ENCODE measurements at places on chromosomes 12 and 14.
A peak's percentile ranks its signal among the peaks of the same experiment; 100 is the strongest.

GRCh38 chr12:70268972-70269371 lies 25.7 kb downstream of the CNOT2 start:
- H3K36me3 ChIP-seq: no peaks in the 10 kb centered on the region
- H3K27me3 ChIP-seq: no peaks in the 10 kb centered on the region
- H3K27ac ChIP-seq: no peak overlapping the region
- H3K4me3 ChIP-seq: no peak overlapping the region
- DNase-seq: no peak
- no peaks in the 10 kb centered on the region for H3K4me1 ChIP-seq

GRCh38 chr12:108734200-108734906 lies 3.0 kb upstream of the CORO1C start:
- H3K4me3 ChIP-seq: no peak overlapping the region
- DNase-seq: no peak
- H3K27ac ChIP-seq: peak overlapping the region; percentile 76
- no peaks in the 10 kb centered on the region for H3K27me3 ChIP-seq
- H3K4me1 ChIP-seq: peaks cover 22% of the 10 kb centered on the region
- H3K36me3 ChIP-seq: no peaks in the 10 kb centered on the region

DNA sequence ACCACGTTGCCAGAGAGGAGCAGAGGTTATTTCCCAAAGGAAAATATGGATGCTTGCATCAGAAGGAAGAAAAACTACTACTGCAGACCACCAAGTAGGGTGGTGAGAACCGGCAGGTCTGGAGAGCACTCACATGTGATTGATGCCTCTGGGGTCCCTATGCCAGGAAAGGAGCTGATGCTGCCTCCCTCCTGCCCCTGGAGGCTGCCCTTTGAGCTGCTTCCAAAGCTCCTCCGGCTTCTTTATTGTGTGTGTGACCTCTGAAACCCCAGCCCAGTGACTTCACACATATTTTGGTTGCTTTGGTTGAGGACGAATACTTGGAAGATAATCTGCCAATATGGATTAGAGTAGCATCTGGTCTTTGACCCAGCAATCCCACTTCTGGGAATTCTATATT lies 133.4 kb downstream of the AACS start:
- no peaks in the 10 kb centered on the region for H3K36me3 ChIP-seq
- no peaks in the 10 kb centered on the region for H3K27me3 ChIP-seq
- no peak overlapping the region for H3K4me3 ChIP-seq
- H3K27ac ChIP-seq: no peak overlapping the region

DNA sequence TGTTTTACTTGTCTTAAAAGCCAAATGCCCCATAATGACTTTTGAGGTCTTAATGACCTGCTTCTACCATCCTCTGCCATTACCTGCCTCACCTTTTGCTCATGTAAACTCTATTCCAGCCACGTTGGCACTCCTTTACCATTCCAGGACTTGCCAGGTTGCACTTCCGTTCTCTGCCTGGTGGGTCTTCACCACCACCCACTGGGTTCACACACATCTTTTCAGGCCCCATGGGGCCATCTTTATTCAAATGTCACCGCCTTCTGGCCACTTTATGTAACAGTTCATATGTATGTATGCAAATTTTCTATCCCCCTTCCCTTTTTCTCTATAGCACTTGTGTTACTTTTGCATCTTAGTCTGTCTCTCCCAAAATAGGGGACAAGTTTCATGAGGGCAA lies 57.7 kb downstream of the ATP2A2 start:
- no peak overlapping the region for H3K4me3 ChIP-seq
- no peaks in the 10 kb centered on the region for H3K27me3 ChIP-seq
- no peaks in the 10 kb centered on the region for H3K4me1 ChIP-seq
- DNase-seq: no peak
- H3K36me3 ChIP-seq: peaks cover 5% of the 10 kb centered on the region

GRCh38 chr14:94679106-94679810 lies 67.1 kb downstream of the SERPINA3 start:
- H3K27me3 ChIP-seq: no peaks in the 10 kb centered on the region
- DNase-seq: no peak
- no peak overlapping the region for H3K4me3 ChIP-seq
- no peaks in the 10 kb centered on the region for H3K36me3 ChIP-seq

Measured in Peyer's patch (tissue), 4 donors.